Left lung (tissue), 14 donors: ENCODE measurements at places on chromosomes 12 and 14. TPM values are rescaled to one million over a fixed set of nuclear protein-coding genes. Genes with fewer than 3 reads are reported as not detected.

BMP4 gene
- polyA plus RNA-seq = 68.8 TPM

LBHD2 gene
- not detected for polyA plus RNA-seq

DLK1 gene
- polyA plus RNA-seq = 1.6 TPM

GZMB gene
- 1.3 TPM for polyA plus RNA-seq

KRT77 gene
- not detected for polyA plus RNA-seq

FAM90A1 gene
- 3.0 TPM for polyA plus RNA-seq

KRT5 gene
- 0.35 TPM for polyA plus RNA-seq

FRMD6 gene
- 31.4 TPM for polyA plus RNA-seq
